Activated naive CD4-positive, alpha-beta T cell treated with anti-CD3 and anti-CD28 coated beads for 36 hours (primary cell): ENCODE measurements at places on chromosomes 11 and 22. TPM values are rescaled to one million over a fixed set of nuclear protein-coding genes. Genes with fewer than 3 reads are reported as not detected.
A peak's percentile ranks its signal among the peaks of the same experiment; 100 is the strongest.

Gene WNT11
- not detected for total RNA-seq

Gene C1QTNF4
- not detected for total RNA-seq

Gene KIF18A
- 36.5 TPM for total RNA-seq

Gene PVALB
- total RNA-seq, result not detected

DNA sequence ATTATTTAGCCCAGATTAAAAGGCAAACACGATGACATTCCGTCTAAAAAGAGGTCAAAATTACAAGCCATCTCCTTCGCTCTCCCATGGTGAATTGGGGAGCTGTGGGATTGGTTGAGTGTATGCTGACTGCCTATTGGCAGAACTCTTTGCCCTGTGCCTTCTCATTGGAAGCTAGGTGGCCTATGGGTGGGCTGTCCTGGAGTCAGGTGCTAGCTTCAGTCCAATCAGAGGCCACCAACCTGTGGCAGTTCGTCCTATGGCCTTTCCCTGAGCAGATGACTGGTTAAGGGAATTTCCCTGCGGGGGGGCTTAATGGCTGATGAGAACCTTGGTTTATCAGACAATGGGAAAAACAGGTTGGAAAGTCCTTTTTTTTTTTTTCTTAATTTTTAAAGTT, 3.2 kb upstream of the MTMR3 start:
- peak; percentile 26 for DNase-seq

- no peak for DNase-seq
Measured at GRCh38 chr11:60809249-60809648, 24.1 kb downstream of the MS4A10 start.

DNA sequence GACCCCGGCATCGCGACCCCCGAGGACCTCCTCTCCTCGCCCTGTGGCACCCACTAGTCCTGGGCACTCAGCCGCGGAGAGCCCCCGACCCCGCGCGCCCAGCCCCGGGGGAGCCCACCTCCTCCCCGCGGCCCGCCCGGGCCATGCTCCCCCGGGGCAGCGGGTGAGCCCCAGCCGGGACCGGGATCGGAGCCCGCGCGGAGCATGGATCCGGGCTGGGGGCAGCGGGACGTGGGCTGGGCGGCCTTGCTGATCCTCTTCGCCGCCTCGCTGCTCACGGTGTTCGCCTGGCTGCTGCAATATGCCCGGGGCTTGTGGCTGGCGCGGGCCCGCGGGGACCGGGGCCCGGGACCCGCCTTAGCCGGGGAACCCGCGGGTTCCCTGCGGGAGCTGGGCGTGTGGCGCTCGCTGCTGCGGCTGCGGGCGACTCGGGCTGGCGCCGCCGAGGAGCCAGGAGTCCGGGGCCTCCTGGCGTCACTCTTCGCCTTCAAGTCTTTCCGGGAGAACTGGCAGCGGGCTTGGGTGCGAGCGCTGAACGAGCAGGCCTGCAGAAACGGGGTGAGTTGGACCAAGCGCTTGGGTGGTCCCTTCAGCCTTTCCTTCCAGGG, 498 bp downstream of the C2CD2L start:
- no peak for DNase-seq

DNA sequence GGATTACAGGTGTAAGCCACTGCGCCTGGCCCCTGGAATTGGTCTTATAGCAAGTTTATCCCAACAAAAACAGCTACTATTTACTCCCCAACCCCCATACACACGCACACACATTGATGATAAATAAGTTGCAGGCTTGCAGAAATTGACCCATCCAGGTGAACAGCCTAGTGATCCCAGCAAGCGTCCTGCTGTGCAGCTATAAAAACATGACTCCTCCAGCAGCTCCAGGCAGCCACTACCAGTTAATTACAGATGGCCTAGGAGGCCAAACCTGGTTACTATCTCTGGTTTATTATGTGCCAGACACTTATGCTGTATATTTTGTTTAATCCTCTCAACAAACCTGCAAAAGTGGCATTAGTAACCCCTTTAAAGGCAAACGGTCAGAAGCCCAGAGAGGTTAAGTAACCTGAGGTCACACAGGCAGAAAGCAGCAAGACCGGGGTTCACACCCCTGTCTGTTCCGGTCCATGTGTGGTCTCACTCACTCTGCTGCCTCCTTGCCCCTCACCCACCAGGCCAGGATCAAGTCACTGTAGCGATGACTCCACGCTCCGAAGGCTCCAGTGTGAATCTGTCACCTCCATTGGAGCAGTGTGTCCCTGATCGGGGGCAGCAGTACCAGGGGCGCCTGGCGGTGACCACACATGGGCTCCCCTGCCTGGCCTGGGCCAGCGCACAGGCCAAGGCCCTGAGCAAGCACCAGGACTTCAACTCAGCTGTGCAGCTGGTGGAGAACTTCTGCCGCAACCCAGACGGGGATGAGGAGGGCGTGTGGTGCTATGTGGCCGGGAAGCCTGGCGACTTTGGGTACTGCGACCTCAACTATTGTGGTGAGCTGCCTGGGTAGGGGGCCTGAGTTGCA, 6.6 kb downstream of the F2 start:
- no peak for DNase-seq

- DNase-seq, result no peak
Measured at GRCh38 chr11:128239306-128239705, 348.1 kb downstream of the ETS1 start.
